ENCODE measurements at places on chromosomes 1 and 21.

DNA sequence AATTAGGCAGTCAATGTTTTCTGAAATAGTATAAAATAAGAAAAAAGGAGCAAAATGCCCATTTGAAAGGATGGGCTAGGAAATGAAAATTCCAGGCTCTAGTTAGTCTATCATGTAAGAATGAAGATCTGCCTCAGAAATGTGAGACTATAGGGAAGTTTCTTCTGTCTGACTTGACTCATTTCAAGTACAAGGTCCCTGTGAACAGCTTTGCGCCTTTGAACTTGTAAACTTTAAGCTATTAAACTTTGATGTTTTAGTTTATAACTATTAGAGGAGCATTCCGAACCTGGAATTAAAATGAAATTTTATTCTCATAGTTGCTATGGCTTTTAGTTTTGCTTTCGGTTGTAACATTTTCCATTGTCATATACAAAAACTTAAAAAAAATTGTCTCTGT lies 199.4 kb downstream of the RPS6KC1 start:
- no peak for DNase-seq

GRCh38 chr1:203028784-203029553 lies 2.7 kb downstream of the PPFIA4 start:
- DNase-seq, result no peak

GRCh38 chr1:234655328-234656069 lies 45.5 kb upstream of the IRF2BP2 start:
- no peak for DNase-seq

- no peak for DNase-seq
Observed at GRCh38 chr1:228906223-228906860, 171.1 kb downstream of the RHOU start.

- DNase-seq, result no peak
Observed at GRCh38 chr1:110153407-110153950, 3.2 kb downstream of the SLC6A17 start.

DNA sequence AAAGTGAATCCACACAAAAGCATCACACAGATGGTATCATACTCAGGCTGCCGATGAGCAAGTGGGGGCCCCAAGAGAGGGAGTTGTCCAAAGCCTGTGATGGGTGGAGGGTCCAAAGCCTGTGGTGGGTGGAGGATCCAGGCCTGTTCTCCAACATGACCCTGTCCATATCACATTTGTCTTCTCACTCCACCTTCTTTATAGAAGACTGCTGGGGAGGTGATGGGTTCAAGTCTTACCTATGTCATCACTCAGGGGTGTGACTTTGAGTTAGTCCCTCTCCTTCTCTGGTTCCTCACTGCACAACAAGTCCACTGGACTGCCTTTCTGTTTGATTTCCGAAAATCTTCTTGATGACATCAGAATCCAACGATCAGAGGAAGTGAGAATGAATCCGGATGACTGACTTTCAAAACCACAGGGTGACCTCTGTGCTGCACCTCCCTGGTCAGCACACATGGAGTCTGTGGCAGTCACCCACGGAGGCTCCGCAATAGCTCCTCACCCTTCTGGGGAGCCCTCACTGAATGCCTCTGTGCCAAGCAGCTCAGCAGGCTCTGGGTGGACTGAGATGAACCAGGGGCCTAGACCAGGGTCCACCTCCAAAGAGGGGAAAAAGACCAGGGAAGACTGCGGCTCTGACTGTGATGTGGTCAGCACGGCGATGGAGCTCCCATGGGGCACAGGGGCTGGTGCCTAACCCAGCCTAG lies 166.8 kb downstream of the HIVEP3 start:
- DNase-seq, result no peak

GRCh38 chr1:43986712-43987111 lies 4.7 kb upstream of the CCDC24 start:
- DNase-seq, result no peak

DNA sequence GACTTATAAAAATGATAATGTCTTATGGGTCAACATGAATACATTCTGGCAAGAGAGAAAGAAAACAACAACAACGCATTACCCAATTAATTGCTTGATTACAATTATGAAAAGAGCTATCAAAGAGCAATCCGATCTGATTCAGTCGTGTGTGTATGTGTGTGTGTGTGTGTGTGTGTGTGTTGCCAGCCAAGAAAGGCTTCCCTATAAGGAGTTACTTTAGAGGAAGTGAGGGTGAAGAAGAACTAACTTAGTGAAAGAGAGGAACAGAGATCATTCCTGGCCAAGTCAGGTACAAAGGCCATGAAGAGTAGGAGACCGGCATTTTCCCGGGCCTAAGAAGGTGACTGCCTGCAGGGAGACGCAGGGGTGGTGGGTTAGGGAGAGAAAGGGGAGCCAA lies 9.4 kb downstream of the TMEM35B start:
- no peak for DNase-seq

GRCh38 chr1:48068206-48068605 lies 71.0 kb upstream of the TRABD2B start:
- DNase-seq, result no peak

DNA sequence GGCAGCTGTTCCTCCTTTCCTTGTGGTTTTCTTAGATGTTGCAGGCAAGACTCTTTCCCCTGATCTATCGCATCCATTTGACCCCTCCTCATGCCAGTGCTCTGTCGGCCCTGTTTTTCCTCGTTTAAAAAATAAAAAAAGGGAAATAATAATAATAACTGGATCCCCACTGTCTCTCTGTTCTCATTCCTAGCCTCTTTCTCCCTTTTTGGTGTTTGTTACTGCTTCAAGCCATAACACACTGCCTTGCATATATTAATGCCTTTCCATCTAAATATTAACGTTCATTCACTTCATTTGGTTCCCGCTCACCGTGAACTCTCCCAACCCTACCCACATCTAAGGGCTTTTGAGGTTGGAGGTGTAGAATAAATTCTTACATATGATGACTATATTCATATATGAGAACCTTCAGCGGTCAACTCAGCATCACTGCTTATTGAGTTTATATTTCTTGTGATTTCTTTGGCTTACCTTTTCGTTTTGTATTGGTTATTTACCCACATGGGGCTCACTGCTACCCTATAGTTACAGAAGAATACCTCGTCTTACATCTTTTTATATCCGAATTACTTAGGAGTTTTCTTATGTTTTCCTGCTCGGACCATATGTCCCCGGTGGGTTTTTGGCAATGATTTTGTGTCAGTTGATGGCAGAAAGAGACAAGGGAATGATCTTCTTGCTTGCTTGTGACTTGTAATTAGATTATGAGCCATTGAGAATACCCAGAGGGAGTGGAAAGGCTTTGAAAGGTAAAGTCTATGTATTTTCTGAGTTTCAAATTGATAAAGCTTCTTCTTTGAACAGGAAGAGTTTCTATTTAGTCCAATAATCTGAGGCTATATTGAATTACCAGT lies 805 bp downstream of the ATG4C start:
- no peak for DNase-seq

- DNase-seq, result peak; percentile 52
Observed at GRCh38 chr1:23167353-23168078, 1.1 kb downstream of the LUZP1 start.

- DNase-seq, result no peak
Observed at GRCh38 chr21:18117176-18117575, 127.5 kb upstream of the CHODL start.

GRCh38 chr1:3026581-3027391 lies 5.5 kb downstream of the ACTRT2 start:
- no peak for DNase-seq

DNA sequence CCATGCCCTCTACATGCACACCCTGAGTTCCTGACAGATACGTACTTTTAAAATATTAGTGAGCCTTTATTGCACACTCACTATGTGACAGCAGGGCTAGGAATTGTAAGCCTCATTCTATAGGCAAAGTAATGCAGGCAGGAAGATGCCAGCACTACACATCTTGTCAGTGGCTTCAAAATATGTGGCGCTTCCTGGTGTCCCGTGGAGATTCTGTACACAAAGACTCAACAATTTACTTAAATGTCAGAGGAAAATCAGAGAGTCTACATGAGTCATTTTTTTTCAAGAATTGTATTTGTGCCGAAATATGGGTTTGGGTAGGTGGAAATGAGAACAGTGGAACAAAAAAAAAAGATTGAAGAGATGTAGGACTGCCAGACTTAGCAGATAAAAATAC lies 27.6 kb downstream of the RNASEL start:
- no peak for DNase-seq

DNA sequence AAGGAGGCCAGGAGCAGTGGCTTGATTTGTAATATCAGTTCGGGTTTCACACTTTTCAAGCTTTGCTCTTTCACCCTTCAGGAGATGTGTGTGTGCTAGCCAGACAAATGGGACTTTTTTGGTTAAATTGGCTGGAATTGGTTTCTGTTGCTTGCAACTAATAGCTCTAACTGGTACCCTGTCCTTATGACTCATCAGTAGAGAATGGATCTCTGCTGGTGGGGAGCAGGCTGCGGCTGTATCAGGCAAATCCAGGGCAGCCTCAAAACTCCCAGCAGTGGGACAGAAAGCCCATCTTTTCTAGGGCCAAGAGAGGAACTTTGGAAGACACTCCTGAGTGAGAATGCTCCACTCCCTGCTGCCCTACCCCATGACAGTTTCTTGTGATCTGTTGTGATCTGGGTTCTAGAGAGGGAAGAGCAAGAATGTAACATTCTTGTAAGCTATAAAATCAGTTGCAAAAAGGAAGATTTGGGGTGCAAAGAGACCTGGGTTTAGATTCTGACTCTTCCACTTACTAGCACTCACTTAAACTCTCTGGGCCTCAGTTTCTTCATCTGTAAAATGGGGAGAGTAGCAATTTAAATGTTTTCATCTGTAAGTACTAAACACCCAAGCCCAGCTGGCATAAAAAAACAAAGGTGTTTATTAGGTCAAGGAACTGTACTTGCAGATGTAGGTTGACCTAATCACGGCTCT lies 257.0 kb upstream of the TMEM51 start:
- DNase-seq, result no peak

- DNase-seq, result no peak
Observed at GRCh38 chr1:87549738-87550137, 221.1 kb downstream of the LMO4 start.

DNA sequence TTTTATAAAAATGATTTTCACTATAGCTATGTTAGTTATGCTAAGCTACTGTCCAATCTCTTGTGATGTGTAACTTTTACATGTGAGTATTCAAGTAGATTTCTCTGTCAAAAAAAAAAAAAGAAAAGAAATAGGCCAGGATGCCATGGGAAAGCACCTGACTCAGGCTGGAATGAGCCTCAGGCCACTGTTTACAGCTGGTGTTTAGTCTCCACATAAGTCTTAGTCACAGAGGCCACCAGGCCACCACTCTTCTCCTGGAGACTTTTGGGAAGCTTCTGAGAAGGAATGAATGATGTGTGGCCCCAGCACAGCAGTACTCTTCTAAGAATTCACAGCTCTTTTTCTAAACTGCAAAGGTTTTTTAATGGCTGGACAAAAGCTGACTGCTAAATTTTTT lies 48.9 kb downstream of the CHML start:
- no peak for DNase-seq

DNA sequence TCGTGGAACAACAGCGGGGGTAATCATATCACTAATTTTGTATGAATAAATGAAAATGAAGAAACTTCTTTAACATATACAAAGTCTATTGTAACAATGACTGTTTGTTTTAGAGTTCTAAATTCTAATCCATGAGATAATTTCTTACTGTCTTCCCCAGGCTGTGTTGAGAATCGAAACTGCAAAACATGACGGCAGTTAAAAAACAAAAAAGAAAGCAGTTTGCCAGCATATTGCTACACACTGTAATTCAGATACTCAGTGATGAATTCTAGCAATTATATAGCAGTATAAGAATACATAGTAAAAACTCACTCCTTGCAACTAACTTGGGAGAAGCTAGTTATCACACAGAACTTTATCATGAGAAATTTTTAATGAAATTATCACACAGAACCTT lies 22.1 kb downstream of the INSL5 start:
- no peak for DNase-seq

GRCh38 chr1:95085376-95085775 lies 12.6 kb upstream of the ALG14 start:
- no peak for DNase-seq
